ENCODE measurements at places on chromosomes 3 and 15.

DNA sequence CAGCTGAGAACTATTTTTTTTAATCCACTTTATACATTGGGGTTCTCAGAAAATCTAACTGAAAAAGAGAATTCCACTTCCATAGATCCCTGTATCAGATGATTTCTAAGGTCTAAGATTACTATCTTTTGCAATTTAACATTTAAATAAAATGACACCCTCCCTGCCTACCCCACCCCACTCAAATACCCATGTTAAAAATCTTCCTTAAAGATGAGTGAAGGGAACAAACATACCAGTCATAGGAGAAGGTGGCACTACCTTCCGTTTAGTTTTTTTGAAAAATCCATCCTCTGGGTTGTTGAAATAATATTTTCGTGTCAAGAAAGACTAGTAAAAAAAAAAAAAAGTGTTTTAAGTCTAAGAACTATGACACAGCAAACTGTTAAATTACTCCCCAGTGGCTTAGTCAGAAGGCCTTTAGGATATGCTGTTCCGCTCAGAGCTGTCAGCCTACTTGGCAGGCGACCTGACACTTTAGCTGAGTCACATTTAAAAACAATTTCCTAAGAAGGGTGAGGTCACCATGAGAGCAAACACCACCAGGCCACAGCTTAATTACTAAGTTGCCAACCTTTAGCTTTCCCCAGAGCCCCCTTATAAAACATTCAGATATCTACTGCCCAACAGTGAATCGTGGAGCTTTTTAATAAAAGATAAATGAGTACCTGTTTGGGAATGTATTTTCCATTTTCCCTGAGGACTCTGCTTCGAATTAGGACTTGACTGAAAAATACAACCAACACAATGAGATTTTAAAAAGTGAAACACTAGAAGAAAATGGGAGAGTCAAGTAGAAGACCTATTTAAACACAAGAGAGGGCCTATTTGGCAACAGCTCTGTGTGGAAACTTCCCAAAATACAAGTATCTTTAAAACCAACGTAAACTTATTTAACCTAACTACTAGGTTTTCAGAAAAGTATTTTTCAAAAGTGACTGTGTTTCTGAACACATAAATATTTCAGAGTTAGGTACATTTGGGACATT lies 9.6 kb downstream of the EMC3 start:
- DNase-seq, result no peak

GRCh38 chr3:189041482-189042090 lies 130.2 kb upstream of the TPRG1 start:
- peak; percentile 23 for DNase-seq

DNA sequence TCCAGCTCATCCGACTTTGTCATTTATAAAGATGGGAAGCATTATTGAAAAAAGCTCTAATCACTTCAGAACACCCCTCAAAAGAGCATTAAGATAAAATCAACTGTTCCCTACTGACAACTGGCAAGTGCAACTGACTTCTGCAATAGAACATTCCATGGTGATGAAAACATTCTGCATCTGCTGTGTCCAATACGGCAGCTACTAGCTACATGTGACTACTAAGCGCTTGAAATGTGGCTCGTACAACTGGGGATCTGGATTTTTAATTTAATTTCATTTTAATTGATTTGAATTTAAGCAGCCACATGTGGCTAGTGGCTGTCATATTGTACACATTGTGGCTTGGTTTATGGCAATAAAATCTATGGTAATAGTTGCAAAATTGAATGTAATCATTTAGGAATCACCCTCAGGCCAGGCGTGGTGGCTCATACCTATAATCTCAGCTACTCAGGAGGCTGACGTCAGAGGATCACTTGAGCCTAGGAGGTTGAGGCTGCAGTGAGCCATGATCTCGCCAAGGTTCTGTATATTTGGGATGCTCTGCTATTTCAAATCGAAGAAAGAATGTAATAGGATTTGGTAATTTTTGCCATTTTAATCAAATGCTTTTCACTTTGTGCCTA lies 390.3 kb downstream of the GABRB3 start:
- no peak for DNase-seq

GRCh38 chr3:63976872-63977200 lies 46.5 kb downstream of the PSMD6 start:
- no peak for DNase-seq

DNA sequence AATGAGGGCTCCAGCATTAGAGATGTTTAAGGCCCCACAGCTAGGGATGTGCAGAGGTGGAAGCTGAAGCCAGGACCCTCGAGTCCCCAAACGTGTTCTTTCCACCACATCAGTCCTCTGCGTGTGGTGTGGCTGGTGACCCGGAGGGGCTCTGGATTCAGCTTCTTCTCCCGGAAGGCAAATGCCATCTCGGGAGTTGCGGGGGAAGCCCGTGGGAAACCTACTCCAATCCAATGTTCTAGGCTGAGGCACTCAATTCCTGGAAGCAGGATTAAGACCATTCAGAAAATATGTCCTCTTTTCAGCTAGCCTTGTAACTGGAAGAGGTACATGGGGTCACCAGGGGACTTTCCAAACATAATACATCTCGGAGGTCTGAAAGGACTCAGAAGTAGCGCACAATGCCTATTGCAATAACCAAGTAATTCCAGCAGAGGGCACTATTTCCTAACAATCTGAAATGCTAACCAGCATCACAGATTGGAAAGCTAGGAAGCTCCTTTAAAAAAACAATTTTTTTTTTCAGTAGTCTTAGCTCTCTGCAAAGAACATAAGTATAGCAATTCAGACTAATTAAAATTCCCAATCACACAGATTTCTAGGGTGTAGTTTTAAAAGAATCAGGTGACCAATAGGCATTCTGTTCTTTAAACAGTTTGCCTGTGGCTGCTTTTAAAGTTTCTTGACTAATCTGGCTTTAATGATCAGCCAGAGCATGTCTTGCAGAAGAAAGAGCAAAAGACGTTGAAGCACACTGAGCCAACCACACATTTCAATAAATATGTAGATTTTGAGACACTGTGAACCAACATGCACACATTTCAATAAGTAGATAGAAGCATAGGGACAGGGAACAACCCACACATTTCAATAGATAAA lies 36.1 kb downstream of the BNC1 start:
- peak; percentile 17 for DNase-seq

- no peak for DNase-seq
Observed at GRCh38 chr3:119257654-119258410, 17.2 kb upstream of the B4GALT4 start.

- no peak for DNase-seq
Observed at GRCh38 chr3:177185035-177185574, 12.2 kb downstream of the TBL1XR1 start.

DNA sequence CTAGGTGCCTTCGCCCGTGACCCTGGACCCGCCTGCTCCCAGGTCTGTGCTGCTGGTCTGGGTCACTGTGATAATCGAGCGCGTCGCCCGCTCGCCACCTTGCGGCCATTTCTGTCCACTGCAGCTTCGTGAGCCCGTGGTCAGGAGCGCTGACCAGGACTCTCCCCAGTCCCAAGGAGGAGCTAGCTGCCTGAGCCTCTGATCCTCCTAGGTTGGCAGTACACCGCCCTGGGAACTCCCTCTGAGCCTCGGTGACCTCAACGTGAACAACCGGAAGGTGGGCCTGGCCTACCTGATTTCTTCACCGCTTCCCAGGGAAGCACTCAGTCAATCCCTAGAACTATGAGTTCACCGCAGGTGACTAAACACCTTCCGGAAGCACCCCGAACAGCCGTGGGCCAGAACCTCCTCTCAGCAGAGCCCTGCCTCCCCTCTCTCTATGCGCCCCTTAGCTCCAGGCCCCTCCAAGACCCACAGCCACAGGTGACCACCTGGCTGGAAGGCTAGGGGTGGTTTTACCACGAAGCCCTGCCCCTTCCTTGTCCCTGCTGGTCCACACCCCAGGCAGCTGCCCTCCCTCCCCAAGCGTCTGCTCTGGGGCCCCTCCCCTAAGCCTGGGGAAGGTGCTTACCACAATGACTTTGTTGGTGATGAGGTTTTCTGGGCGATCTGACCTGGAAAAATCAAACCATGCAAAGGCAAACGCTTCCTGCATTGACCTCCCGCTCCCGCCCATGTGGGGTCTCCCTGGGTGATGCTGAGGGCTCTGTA lies 9.7 kb downstream of the PLA2G4D start:
- DNase-seq, result peak; percentile 12

- DNase-seq, result no peak
Observed at GRCh38 chr3:88101142-88101541, 42.1 kb downstream of the ZNF654 start.

DNA sequence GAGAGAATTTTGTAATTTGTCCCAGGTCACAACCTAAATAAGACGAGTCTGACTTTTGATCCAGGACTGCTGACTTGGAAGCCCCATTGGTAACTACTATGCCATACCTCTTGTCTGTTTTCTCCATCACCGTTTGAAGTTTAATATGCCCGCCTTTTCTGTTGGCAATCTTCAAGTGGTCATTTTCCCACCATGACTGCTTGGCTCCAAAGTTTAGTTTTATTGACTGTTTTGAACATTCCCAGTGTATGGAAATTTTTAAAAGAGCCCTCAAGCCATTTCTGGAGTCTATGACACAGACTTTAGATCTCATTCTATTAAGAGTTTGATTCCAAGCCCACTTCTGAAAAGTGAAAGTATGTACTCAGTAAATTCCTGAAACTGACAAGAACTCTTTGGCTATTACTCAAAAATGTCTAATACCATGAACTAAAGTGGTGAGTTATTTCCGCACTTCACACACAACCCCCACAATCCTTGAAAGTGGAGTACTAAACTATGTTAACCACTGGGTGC lies 136.7 kb upstream of the ADAMTS9 start:
- no peak for DNase-seq

GRCh38 chr15:25884370-25884769 lies 21.2 kb upstream of the ATP10A start:
- DNase-seq, result no peak

- peak; percentile 94 for DNase-seq
Observed at GRCh38 chr3:194249323-194250097, 101.6 kb downstream of the CPN2 start.

DNA sequence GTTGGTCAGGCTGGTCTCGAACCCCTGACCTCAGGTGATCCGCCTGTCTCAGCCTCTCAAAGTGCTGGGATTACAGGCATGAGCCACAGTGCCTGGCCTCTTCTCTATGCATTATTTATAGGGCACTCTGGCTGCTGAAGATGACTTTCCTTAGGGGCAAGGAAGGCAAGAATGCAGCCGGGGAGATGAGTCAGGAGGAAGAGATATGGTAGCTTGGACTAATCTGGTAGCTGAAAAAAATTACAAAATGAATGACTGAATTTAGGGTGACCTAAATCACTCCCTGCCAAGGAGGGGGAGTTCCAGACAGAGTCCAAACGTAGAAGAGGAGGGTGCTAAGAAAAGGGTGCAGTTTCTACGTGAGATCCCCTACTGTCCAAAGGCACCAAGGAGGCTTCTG lies 14.2 kb downstream of the RHCG start:
- DNase-seq, result no peak

GRCh38 chr15:58222679-58223078 lies 84.5 kb downstream of the AQP9 start:
- no peak for DNase-seq

DNA sequence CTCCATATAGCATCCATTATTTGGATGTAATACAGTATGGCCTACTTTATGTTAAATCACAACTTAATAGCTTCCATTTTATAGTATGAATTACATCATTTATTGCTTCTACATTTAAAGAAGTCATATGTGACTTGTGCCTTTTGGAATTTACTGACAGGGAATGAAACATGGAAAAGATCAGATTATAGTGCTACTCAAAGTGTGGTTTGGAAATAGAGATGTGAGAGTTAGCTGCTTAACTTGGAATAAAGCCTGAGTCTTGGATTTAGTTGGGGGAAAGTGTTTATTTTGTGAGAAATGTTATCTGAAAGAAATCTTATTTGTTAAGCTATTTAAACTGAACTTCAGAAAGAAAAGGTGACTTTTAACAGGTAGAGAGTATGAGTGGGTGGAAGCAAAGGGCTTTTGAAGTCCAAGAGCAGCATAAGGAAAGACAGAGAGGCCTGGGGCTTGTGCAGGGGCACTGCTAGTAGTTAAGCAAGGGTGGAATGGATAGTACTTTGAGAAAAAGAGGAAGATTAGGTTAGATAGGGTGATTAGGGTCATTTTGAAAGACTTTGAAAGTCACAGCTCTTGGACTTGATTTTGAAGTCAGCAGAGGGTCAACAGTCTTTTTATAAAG lies 60.5 kb downstream of the SLMAP start:
- no peak for DNase-seq

- no peak for DNase-seq
Observed at GRCh38 chr3:99413504-99413903, 224.9 kb upstream of the COL8A1 start.

DNA sequence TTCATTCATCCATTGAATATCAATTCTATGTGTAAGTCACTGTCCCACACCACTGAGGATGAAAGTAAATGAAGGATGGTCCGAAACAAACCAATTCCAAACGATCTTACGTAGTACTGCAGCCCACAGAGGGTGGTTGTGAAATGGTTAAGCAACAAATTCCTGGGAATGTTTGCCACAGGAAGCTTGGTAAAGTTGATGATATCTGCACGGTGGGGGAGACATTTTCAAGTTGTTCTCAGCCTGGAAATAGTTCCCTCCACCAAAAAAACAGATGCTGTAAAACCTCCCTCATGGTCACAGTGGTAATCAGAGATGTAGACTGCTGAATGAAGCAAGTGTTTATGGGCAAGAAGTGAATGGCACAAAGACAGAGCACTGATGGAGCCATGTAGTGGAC lies 35.9 kb upstream of the BNC1 start:
- no peak for DNase-seq

- no peak for DNase-seq
Observed at GRCh38 chr3:31067004-31067403, 172.5 kb upstream of the GADL1 start.

- DNase-seq, result no peak
Observed at GRCh38 chr3:30551266-30551665, 55.1 kb upstream of the TGFBR2 start.

DNA sequence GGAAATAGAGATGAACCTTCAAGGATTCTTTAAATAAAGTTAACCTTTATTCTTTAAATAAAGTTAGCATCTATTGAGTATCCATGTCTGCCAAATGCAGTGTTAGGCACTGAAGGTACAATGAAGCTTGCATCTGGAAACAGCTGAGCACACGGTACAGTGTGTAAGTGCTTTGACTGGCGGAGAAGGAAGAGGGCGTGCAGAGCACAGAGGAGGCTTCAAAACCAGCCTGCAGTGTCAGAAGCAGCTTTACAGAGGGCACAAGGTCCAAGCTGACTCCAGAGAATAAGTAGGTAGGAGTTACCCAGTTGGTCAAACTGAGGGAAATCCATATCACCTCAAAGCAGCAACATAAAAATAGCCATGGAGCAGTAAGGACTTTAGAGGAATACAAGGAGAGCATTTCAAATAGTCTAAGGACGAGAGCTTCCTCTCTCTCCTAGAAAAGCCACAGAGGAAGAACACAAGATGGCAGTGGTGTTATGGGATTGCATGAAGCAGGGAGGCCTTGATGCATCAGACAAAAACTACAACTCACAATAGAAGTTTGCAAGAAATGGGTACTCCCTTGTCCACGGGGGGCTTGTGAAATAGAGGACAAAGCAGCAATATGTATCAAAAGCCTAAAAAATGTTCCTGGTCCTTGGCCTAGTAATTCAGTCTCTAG lies 60.3 kb upstream of the PPP2R3A start:
- no peak for DNase-seq

- DNase-seq, result no peak
Observed at GRCh38 chr15:101808201-101808600, 3.8 kb upstream of the OR4F15 start.

GRCh38 chr3:195906865-195907683 lies 1.3 kb downstream of the TNK2 start:
- no peak for DNase-seq
